ENCODE measurements at places on chromosomes 7 and 10.

GRCh38 chr10:45514291-45515270 is 140.6 kb downstream of the ALOX5 start:
- peak; percentile 6 for DNase-seq

- DNase-seq = no peak
Observed at GRCh38 chr7:24498439-24498838, 74.8 kb upstream of the PALS2 start.

- DNase-seq = no peak
Observed at GRCh38 chr7:90698616-90699015, 102.5 kb downstream of the CDK14 start.

- peak; percentile 75 for DNase-seq
Observed at GRCh38 chr10:90675621-90676020, 182.2 kb downstream of the HTR7 start.

- DNase-seq = no peak
Observed at GRCh38 chr10:78923647-78924318, 145.0 kb upstream of the ZMIZ1 start.

DNA sequence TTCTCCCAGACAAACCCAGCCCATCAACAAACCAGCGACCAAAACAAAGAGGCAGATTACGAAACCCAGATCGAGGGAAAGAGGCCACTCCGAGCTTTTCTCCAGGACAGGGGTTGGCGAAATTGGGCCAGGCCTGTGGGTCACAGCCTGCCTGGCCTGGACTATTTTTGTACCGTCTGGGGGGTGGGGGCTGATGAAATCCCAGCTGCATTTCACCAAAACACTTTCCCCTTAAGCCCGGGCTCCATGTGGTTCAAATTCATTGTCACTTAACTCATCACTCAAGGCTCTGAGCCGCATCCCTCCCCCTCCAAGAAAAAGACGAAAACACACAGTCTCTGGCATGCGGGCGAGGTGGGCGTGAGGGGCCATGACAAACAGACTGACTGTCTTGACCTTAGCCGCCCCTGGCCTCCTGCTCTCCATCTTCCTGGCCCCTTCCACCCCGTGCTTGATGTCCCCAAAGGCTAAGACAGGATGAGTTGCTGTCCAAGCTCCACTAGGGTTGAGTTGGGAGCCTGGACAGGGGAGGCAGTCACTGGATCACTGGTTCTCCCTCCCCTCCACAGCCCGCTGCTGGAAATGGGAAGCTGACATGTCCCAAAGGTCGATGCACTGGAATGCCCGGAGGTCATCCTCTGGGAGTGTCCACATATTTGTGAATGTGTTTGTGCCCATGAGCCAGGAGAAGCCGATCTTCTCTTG is 19.2 kb downstream of the TMEM270 start:
- DNase-seq = no peak

- peak; percentile 98 for DNase-seq
Observed at GRCh38 chr7:158740657-158741293, 36.2 kb upstream of the NCAPG2 start.

- no peak for DNase-seq
Observed at GRCh38 chr10:15843695-15844094, 16.6 kb downstream of the MINDY3 start.

- DNase-seq = peak; percentile 60
Observed at GRCh38 chr7:137335814-137336213, 7.7 kb downstream of the PTN start.

DNA sequence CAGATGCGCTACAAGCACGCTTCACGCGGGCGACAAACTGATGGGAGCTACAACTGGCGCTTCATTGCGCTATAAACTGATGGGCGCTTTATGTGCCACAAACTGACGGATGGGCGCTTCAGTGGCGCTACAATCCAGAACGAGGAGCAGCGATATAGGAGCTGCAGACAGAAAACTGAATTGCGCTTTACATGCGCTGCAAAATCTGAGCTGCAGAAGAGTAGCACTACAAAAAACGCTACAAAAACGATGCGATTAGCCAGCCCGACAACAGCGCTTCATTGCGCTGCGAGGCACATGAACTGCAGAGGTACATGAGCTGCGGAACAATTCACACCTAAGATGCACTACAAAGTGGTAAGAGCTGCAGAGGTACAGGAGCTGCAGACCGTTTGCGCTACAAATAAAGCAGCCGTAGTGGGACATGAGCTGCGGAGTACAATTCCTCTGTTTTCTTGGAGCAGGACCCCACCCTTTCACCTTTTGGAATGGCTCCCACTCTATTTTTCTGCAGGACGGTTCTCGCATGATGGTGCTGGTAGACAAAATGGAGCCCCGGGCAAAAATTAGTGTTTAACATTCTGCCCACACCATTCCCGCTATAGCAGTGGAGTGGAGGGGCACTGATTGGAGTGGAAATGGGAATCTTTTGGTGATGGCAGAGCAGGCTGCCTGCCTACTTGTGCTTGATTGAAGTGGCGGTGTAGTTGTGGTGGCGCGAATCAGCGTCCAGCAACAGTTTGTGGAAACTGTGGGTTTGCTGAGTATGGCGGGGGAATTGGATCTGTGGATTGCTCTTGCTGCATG is 1.2 kb upstream of the SGCE start:
- DNase-seq = peak; percentile 57

DNA sequence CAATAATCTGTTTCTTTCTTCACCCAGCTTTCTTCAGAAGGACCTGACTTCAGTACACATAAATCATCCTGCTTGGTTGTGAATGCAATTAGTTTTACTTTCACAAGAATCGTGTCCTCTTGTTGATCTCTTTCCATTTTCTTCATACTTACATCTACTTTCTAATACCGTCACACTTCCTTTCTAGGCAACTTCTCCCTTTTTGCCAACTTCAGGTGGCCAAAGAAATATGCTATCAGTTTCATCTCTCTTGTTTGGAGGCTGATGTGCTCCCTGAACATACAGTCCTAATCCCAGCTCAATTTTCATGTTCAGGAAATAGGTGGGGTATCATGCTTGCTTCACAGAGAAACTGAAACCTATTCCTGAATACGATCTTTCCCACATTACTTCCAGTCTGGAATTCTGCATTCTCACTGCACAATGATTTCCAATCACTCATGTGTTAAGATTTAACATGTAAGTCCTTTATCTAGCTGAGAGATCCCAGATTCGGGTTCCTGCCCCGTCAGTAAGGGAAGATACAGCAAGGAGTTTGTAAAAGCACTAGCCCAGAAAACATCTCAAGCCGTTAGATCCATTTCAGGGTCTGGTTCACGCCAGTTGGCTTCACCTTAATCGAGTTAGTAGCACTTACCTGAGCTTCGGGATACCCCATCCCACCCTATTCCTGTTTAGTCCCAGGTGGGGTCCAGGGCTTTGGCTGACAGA is 994 bp downstream of the SLC25A28 start:
- peak; percentile 37 for DNase-seq

DNA sequence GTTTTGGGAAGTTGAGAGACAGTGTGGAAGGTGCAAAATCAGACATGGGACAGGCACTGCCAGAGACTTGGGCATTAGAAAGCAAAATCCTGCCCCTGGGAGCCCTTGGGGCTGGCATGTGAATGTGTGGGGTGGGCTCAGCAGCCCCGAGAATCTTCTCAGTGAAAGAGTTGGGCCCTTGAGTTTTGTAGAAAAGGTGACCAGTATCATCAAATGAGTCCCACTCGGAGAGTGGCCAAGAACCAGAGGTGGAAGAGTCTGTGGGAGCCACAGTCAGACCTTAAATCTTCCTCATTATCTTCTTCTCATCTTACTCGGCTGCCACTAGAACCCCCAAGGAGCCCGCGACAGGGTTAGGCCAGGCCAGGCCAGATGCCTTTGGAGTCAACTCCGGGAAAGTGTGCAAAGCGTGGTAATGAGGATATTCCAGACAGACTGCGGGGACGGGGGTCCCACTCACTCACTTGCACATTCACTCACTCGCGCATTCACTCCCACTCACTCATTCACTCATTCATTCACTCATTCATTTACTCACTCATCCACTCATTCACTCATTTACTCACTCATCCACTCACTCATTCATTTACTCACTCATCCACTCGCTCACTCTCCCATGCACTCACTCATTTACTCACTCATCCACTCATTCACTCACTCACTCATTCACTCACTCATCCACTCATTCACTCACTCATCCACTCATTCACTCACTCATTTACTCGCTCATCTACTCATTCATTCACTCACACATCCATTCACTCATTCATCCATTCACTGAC is 74.9 kb downstream of the CARD11 start:
- no peak for DNase-seq

DNA sequence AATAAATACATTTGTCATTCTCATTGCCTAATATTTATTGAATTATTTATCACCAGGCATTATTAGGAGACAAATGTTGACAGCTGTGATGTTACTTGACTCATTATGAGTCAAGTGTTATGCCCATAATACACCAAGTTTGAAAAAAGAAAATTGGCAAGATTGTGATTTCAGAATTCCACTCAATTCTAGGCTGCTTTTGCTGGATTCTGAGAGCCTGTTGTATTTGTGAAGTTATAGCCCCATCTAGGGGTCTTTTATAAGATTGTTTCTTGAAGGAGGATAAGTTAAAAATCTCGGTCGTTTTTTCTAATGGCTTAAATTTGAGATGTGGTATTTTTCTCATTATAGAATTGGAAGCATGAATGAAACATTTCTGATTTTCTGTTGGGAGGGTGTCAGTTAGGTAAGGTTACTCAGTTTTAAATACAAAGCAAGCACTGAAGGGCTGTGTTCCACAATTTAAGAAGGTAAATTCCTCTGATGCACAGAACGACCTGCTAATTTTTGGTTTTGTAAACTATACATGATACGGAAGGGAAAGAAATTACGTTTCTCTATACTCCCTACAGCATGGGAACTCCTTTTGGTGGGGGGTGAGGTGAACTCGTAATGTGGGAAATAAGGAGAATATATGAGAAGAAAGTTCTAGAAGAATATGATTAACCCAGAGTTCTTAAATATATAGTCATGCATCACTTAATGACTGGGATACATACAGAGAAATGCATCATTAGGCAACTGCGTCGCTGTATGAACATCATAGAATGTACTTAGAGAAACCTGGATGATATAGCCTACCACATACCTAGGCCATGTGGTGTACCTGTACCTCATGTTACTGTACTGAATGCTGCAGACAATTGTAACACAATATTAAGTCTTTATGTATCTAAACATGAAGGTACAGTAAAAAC is 2.6 kb downstream of the STK31 start:
- DNase-seq = peak; percentile 57

GRCh38 chr7:139876622-139877283 is 47.7 kb downstream of the TBXAS1 start:
- DNase-seq = peak; percentile 42

DNA sequence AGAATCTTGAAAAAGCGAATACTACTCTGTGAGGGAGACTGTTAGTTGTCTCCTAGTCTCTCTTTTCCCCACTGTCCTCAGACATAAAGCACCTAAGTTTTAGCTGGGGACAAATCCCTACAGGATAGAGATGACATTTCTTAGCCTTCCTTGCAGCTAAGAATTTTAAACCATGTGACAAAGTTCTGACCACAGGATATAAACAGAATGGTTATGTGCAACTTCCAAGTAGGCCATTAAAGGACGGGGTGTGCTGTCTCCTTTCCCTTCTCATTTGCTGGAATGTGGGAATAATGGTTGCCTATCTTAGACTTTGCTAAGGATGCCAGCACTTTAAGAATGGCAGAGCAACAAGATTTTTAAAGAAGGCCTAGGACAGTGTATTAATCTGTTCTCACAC is 74.9 kb upstream of the PRPS1L1 start:
- DNase-seq = no peak

GRCh38 chr10:77887631-77888355 is 38.8 kb downstream of the DLG5 start:
- peak; percentile 25 for DNase-seq

DNA sequence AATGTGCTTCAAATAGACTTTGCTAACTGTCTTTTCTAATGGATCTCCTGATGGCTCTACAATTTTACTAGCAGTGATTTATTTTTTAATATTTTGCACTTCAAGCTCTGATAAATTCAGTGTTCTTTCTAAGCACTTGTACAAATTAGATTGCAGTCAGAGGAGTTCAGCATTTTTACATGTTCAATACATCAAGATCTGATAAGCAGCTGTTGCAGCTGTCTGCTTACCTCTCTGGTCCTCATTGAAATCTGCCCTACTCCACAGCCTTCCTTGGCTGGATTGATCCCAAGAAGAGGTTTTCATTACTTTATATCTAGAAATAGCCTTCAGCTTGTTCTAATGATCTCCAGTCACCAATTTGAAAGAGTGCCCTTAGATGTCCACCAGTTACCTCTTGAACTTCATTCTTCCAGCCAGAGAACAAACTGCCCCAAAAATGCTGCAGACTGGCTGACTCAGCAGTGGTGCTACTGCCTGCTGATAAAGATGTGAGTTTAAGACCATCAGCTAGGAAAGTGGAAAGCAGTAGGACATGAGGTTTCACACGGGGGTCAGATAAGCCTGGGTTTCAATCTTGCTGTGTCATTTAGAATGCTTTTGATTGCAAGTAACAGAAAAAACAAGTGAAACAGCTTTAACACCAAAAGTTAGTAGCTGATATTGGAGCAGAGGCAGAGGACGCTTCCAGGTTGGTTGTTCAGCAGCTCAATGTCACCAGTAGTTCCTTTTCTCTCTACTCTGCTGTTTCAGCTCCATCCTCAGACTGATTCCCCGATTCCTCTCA is 350.9 kb upstream of the NPVF start:
- DNase-seq = no peak

GRCh38 chr10:100485801-100486495 is 23.1 kb downstream of the WNT8B start:
- no peak for DNase-seq

DNA sequence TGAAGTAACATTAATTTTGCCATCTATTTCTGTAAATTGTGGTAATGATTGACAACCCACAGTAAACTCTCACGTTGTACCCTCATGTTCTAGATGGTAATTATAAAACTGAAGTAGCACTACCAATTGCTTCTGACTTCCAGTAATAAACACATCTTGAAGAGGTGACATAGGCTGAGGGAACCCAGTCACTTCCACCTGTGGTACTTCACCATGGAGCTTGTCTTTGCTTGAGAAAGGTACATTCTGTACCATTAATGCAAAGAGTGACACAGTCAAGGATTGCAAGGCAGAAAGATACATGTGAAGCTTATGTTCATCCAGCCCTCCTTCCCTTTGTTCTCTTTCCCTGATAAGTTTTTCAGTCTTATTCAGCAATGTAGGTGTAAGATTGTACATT is 11.2 kb downstream of the CAPZA2 start:
- no peak for DNase-seq

- no peak for DNase-seq
Observed at GRCh38 chr7:136049117-136049516, 72.0 kb upstream of the MTPN start.

- no peak for DNase-seq
Observed at GRCh38 chr10:96656198-96656577, 64.1 kb downstream of the PIK3AP1 start.

GRCh38 chr7:101066833-101067177 is 18.5 kb upstream of the TRIM56 start:
- no peak for DNase-seq

- peak; percentile 25 for DNase-seq
Observed at GRCh38 chr10:98135222-98135899, 904 bp downstream of the R3HCC1L start.

GRCh38 chr10:109880886-109881768 is 42.2 kb downstream of the XPNPEP1 start:
- DNase-seq = peak; percentile 63

GRCh38 chr10:61967298-61967697 is 65.8 kb downstream of the ARID5B start:
- no peak for DNase-seq

GRCh38 chr7:123872908-123873307 is 27.9 kb downstream of the HYAL4 start:
- DNase-seq = no peak

- no peak for DNase-seq
Observed at GRCh38 chr7:134330974-134331373, 14.2 kb upstream of the SLC35B4 start.

GRCh38 chr10:95573964-95574604 is 12.9 kb upstream of the SORBS1 start:
- no peak for DNase-seq

Measured in fibroblast of lung (primary cell).